ENCODE measurements at places on chromosomes 16 and 17. TPM values are rescaled to one million over a fixed set of nuclear protein-coding genes. Genes with fewer than 3 reads are reported as not detected.

DNA sequence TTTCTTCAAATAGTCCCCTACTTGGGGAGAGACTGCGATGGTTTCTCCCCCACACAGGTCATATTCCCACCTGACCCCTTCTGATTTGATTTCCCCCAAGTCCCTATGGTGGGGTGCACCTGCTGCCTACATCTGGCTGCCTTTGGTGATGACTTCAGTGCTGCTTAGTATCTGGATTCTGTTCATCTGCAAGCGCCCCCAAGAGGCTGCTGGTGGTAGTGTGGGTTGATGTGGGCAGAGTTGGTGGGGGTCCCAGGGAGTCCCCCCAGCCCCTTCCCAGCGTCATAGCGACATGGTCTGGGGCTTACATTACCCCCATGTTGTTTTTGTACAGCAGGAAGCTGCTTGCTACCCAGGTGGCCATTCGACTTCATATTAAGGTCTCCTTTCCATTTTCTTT lies 99.2 kb downstream of the NTN1 start:
- DNase-seq: no peak

DNA sequence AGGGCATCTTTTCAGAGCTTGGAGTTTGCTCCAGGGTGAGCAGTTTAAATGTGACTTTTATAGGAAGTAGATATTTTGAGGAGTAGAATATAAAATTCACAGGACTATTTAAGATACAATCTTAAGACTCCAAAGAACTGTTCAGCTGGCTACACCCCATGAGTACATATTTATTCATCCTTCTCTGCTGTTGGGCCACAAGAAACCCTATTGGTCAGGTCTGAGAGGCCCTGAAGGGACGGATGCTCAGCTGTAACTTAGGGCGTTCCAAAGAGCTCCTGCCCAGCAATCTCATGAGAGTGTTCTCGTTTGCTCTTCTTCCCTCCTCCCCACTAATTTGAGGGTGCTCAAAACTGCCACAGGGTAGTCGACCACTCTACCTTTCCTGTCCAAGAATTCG lies 7.3 kb downstream of the ST6GALNAC2 start:
- no peak for DNase-seq

DNA sequence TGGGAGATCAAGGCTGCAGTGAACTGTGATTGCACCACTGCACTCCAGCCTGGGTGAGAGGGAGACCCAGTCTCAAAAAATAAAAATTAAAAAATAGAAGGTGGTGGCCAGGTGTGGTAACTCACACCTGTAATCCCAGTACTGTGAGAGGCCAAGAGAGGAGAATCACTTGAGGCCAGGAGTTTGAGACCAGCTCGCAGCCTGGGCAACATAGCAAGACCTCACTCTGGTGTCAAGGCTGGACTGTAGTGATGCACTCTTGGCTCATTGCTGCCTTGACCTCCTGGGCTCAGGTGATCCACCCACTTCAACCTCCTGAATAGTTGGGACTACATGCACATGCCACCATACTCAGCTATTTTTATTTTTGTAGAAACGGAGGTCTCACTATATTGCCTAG lies 13.3 kb downstream of the RFFL start:
- DNase-seq: no peak

- DNase-seq: peak; percentile 54
Observed at GRCh38 chr16:85398688-85399582, 214.2 kb upstream of the GSE1 start.

DNA sequence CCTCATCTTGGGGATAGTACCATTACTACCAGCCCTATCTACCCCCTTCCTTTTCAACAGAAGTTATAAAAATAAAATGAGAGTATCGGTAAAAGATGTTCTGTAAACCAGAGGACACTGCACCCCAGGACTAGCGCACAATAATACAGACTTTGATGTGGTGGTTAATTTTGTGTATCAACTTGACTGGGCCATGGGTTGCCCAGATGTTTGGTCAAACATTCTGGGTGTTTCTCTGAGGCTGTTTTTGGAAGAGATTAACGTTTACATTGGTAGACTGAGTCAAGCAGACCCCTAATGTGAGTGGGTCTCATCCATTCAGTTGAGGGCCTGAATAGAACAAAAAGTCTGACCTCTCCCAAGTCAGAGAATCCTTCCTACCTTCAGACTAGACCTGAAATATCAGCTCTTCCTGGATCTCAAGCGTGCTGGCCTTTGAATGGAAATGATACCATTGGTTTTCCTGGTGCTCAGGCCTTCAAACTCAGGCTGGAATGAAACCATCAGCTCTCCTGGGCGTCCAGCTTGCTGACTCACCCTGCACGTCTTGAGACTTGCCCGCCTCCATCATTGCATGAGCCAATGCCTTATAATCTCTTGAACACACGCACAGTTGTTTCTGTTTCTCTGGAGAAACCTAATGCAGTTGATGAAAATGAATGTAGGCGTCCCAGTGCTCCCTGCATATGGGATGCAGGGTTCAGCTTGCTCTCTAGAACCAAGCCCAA lies 10.1 kb downstream of the MRM1 start:
- no peak for DNase-seq

GRCh38 chr17:8670421-8670820 lies 39.9 kb upstream of the MYH10 start:
- DNase-seq: no peak

DNA sequence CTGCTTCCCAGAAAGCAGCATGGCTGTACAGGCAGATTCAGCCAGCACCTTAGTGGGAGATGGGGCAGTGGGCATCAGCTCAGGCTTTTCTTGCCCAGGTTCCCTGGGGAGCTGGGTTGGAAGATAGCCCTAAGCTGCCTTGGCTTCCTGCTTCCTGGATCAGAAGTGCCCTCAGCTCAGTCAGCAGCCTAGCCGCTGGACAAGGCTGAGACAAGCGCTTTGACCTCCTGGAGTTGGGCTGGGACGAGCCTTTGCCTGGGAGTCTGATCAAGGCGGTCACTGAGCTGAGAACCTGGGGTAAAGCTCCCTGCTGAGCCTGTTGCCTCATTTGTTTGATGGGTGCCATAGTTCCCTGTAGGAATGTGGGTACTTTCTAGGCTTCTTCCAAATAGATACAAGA lies 190.0 kb downstream of the RAB11FIP4 start:
- DNase-seq: peak; percentile 87

Gene SLC22A31
- 4.5 TPM for total RNA-seq

- DNase-seq: no peak
Observed at GRCh38 chr17:77346765-77347164, 206.0 kb downstream of the SEC14L1 start.

Gene CBLN1
- 2.2 TPM for total RNA-seq

DNA sequence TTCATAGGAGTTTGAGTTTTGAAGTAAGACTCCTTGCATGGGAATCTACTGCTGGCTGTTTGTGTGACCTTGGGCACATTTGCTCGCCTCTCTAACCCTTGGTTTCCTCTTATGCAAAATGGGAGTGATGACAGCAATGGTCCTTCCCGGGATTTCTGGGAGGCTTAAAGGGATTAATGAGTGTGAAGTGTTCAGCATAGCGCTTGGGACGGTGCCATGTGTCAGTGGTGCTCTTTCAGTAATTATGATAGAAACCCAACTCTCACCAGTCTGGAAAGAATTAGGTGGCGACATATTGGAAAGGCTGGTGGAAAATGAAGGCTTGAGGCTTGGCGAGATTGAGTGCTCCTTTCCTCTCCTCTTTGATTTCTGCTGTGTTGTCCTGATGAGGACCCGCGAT lies 429.2 kb upstream of the EEF2KMT start:
- no peak for DNase-seq

- DNase-seq: peak; percentile 71
Observed at GRCh38 chr17:2414446-2415064, 13.7 kb upstream of the MNT start.

GRCh38 chr16:61105544-61105943 lies 930.7 kb downstream of the CDH8 start:
- no peak for DNase-seq

- DNase-seq: no peak
Observed at GRCh38 chr17:55727920-55728319, 5.3 kb upstream of the TMEM100 start.

Gene TLCD1
- 3.1 TPM for total RNA-seq

- DNase-seq: no peak
Observed at GRCh38 chr17:601244-601925, 113.3 kb downstream of the VPS53 start.

DNA sequence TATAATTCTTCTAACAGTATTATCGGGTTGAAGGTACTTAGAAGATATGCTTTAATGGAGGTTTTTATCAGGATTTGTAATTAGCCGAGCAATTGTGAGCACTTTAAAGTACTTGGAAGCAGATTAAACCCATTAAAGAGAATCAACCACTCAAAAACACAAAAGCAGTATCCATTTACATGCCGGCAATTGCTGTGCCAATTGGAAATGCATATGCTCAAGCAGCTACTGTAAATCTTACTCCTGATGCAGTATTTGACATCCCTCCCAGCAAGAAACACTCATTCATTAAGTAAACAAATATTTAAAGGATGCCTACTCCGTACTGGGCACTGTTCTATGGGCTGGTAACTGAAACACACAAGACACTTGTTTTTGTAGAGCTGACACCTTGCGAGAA lies 11.4 kb upstream of the CCL1 start:
- DNase-seq: no peak

Gene NETO2
- 2.6 TPM for total RNA-seq

GRCh38 chr16:50742576-50743200 lies 802 bp downstream of the CYLD start:
- DNase-seq: no peak

Gene TNP2
- not detected for total RNA-seq

- no peak for DNase-seq
Observed at GRCh38 chr17:28480799-28481571, 7.5 kb downstream of the SLC13A2 start.

GRCh38 chr16:47004652-47005051 lies 31.2 kb upstream of the DNAJA2 start:
- DNase-seq: no peak

Gene TMC8
- total RNA-seq: 6.4 TPM

DNA sequence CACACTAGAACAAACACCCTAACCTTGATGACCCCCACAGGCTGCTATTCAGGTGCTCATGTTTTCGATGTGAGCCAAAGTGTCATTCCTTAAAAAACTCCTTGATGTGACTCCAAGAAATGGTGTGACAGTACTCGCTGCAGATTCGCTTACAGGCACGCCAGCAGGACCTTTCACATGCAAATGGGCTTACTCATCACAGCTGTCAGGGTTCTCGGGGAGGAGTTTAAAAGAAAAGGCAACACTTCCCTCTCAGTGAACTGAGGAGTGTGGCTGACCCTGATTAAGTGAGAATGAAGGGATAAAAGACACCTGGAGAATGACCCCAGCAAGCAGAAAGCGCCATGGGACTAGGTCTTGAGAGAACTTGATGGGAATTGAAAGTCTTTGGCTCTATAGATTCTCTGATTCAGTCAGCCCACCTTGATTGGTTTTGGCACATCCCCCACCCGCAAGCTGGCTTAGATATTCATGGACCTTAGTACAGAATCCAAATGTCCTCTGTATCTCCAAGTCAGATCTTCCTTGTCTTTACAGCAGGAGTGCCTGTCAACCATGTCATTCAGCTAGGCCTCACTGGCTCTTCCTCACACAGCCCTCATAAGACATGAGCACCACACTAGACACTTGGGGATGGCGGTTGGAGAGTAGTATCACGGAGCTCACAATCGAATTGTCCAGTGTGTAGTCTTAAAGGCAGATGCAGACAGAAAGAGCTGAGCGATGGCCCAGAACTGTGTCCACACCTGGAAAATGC lies 82.6 kb downstream of the HIC1 start:
- DNase-seq: no peak

DNA sequence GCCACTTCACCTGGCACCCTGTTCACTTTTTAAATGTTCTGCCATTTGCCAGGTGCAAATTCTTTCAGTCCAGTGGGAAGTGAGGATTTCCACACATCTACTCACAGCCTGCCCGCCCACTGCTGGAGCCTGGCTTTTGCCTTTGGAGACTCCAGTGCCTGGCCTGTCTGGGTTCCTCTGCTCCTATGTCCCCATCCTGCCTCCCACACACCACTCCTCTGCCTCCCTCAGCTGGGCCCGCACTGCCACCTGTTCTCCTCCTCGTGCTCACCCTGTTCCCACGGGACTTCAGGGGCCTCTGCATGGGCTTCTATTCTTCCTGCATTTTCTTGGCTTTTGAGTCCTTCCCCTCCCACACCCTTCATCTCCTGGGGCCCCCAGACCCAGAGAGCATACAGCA lies 7.9 kb upstream of the NDRG4 start:
- DNase-seq: peak; percentile 54

DNA sequence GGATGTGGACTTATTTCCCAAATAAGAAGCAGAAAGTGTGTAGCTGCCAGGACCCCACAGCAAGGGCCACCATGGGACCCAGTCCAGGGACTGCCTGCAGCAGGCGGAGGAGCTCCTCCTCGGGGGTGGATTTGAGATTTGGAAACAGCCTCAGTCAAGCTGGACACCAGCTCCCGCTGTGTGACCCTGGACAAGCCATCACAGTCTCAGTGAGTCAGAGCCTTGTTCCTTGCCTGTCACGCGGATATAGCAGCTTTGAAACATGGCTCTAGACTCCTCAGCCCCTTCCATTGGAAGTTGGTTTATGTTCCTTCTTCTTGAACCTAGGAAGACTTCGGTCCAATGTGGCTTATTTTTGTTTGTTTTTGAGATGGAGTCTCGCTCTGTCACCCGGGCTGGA lies 12.5 kb upstream of the DPEP1 start:
- DNase-seq: no peak

DNA sequence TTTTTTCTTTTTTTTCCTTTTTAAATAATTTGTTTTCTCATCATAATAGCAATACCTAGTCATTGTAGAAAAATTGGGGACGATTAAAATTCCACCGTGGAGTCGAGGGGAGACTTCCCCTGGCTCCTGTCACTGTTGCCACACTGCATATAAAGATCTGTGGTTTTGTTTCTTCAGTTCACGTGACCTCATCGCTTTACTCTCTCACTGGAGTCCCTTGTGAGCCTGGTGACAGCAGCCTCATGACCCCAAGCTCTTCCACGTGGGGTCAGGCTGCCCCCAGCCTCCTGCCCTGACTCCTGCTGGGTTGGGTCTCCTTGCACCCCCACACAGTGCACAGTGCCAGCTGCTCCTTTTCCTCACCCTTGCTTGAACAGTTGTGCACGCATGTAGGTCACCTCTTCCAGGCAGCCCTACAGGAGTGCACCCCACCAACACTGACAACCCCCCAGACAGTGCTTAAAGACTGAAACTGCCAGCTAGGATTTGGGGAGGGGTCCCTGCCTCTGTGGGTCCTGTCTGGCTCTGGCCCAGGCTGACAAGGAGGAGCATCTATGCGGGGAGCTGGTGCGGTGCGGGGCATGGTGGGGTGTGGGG lies 7.3 kb upstream of the METRNL start:
- DNase-seq: no peak

Gene ABCA6
- 58.6 TPM for total RNA-seq

DNA sequence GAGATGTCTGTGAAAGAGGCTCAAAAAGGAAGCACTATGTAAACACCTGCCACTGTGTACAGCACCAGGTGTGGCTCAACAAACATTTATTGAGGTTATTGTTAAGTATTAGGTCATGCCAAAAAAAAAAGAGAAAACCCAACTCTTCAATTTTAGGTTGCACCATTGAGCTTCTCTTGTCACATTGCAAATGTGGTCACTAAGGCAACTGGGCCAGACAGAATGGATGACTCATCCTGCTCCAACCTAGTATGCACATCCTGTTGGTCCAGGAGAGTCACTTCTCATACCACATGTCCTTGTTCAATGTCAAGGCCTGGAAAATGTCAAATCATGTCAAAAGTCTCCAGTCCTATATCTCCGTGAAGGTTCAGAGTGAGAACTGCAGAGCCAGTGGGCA lies 25.0 kb downstream of the HOXB1 start:
- no peak for DNase-seq

Gene TPSG1
- total RNA-seq: 1.3 TPM
